ENCODE measurements at places on chromosomes 5 and 9.

DNA sequence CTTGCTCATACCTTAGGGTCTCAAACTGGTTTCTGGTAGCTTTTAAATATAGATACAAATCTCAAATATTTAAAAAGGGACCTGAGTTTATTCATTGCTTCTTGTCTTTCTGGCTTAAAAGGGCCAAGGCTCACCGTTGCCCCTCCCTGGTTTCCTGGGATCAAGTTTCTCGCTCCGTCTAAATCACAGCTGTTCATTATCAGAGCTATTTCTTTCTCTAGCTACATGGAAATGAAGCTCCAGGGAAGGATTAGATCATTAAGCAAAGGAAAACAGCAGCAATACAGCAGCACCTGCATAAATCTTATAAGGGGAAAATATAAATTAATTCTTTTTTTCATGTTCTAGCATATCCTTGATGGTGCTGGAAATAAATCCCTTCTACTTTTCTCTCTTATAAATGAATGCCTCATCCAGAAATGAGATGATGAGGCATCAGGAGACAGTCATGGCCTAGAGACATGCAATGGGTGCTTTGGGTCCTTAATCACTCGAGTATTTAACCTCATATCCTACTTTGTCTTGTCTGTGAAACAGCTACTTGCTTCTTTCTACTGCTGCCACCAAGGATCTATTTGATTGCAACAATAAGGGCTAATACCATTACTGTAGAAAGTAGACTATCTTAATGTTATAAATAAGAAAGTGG is 320.1 kb downstream of the TRPM3 start:
- DNase-seq: no peak

DNA sequence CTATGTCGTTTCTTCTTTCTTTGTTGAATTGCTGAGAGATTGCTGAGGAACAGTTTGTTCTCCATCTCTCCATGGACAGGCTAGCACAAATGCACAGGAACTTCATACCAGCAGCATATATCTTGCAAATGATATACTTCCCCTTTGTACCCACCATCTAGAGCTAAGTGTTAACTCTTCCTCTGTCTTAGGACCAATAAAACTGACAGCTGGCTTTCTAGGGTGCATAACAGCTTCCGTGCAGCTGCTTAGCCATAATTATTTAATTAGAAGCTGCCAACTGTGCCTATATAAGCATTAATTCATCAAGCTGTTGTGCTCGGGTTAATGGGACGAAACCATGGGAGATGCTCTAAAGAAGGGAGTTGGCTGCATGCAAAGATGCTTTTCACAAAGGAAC is 38.7 kb downstream of the KCTD16 start:
- DNase-seq: no peak

- DNase-seq: no peak
These were observed 64.2 kb upstream of the PRSS3 start for GRCh38 chr9:33731142-33731541.

GRCh38 chr9:95100071-95100627 is 217.4 kb downstream of the FANCC start:
- DNase-seq: no peak

DNA sequence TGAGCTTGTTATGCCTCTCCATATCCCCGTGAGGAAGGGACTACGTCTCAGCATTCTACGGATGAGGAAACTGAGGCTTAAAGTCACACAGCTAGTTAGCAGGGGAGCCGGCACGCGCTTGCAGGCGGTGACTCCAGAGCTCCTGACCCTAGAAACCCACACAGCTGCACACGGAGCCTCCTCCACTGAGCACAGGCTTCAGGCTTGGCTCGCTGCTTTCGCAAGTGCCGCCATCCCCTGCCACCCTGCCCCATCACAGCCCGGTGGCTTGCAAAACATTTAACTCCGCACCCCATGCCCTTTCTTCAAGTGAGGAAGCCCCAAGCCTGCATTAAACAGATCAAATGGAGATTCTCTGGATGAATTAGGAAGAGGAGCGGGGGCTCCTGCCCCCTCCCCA is 138.3 kb downstream of the HSD17B3 start:
- DNase-seq: no peak

Data from T-helper 1 cell (primary cell).